Omental fat pad (tissue), 4 donors: ENCODE measurements at places on chromosomes 12 and 14. TPM values are rescaled to one million over a fixed set of nuclear protein-coding genes. Genes with fewer than 3 reads are reported as not detected.

RNF212B gene
- not detected for total RNA-seq

ZC3H10 gene
- 3.5 TPM for total RNA-seq

APOF gene
- total RNA-seq: not detected

MORN3 gene
- 0.19 TPM for total RNA-seq

- no peak for DNase-seq
These were observed 222.3 kb upstream of the NOVA1 start for GRCh38 chr14:26820138-26820537.

GRCh38 chr14:55336162-55336561 is 64.9 kb downstream of the FBXO34 start:
- no peak for DNase-seq

DNA sequence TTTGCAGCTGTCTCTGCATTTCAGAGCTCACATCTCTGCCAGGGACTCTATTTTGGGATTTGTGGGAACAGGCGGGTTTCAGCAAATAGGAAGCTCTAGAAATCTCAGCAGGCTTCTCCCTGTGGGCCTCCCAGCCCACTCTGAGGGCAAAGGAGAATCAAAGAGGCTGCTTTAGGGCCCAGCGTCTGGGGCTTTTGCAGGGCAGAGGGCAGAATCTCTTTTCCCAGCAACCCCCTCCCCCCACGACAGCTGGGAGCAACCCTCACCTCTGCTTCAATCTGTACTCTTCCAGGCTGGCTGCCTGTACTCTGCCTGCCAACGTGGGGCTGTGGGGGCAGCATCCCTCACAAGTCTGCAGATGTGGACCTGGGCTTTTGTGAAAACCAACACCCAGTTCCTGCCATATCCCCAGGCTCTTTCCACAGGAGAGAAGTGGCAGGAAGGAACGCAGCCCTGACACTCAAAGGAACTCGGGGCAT is 529.6 kb upstream of the TBX3 start:
- no peak for DNase-seq

- DNase-seq: no peak
These were observed 15.2 kb upstream of the FBXO34 start for GRCh38 chr14:55255979-55256378.

DNA sequence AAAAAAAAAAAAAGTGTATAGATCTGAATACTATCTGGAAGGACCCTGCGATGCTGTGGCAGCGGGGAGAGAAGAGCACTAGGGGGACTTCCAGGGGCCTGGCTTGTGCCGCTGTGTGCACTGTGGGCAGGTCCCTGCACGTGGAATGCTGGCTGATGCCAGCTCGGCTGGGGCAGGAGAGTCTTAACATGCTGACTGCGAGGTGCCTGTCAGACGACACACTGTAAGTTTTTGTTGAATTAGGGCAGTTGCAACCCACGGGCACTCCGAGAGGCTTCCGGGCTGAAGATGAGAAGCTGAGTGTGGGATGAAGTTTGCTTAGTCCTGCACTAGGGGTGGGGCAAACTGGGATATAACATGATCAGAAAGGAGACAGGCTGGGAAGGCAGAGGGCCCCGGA is 10.7 kb downstream of the GLT1D1 start:
- no peak for DNase-seq

- no peak for DNase-seq
These were observed 391.4 kb upstream of the SYT1 start for GRCh38 chr12:78473136-78473535.

DNA sequence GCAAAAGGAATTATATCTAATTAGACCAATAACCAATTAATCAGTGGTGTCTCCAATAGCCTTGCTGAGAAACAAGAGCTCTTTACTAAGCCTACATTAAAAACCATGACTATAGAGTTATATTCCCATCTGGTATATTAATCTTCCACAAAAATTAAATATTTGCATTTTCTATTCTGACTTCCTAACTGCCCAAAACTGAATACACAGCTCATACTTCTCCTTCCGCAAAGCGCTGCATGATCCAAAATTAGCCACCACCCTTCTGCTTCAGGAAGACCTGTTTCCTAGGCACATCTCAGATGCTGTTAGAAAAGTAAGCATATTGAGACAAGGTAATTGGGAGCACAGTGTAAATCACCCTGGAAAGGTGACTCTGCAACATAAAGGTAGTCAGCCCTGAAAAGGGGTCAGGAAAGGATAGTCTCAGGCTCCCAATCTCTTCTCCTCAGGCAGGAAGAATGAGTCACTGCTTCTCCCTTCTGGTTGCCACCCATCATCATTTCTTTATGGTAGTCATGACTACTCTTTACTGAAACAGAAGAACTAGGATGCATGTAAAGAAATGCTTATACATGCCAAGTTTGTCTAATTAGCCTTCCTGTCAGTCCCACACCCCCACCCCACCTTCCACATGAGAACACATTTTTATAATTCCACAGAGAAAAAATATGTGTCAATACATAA is 54.3 kb downstream of the PLCZ1 start:
- DNase-seq: no peak
